ENCODE measurements at places on chromosomes 7 and 10.

- no peak for DNase-seq
These were observed 30.4 kb downstream of the TSPAN12 start for GRCh38 chr7:120827371-120828118.

DNA sequence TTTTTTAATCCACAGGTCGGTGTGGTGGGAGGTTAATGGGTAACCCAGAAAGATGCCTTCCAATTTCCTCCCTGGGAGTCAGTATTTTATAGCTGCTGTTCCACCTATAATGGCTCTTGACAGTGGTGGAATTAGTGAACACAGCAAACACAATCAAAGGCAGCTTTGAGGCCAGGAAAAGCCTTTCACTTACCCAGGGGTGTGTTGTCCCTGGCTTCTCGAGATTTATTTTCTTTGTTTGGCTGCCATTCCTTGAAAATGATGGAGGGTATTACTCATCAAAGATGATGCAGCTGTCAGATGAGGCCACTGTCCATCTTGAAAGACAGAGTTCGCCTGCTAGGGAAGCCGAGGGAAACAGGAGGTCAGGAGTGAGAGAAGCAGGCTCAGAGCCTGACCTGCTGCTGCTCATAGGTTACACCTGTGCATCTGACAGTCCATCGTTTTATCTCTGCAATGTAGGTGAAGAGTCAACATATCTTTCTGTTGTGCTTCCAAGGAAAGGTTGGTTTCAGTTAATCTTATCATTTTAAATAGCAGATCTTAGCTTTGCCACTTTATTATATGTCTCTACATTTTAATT is 221.6 kb downstream of the XPNPEP1 start:
- DNase-seq: no peak

DNA sequence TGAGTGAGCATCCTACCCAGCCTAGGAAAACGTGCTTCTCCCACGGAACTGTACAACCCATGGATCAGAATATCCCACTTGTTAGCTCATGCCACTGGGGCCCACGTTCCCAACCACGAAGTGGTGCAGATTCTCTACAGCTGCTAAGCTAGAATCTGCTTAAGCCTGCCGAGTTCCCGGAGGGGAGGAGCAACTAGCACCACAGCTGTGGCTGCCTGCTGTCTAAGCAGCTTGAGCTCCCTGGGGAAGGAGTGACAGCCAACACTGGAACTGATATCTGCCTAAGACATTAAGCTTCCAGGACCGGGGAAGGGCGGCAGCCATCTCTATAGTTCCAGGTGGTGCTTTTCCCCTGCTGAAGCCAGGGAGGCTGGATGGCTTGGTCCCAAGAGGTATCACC is 334.7 kb upstream of the CHRM2 start:
- no peak for DNase-seq

- DNase-seq: no peak
These were observed 61.7 kb downstream of the FAM107B start for GRCh38 chr10:14712991-14713424.

DNA sequence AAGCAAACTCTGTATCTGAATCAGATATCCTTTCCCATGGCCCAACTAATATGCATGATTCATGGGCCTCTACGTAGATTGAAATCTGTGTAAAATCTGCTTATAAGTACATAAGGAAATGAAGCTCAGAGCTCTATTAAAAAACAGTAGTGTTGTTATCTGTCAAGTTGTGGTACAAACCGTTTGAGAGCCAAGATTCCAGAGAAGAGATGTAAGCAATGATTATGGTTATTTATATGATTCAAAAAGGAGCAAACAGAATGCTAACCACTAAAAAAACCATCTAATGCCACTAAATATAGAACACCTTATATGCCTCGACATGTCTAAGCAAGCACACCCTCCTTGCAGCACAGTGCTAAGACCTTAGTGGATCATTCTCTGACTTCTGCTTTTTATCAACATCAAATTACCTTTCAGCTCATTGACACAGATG is 26.6 kb downstream of the RPP38 start:
- DNase-seq: no peak

DNA sequence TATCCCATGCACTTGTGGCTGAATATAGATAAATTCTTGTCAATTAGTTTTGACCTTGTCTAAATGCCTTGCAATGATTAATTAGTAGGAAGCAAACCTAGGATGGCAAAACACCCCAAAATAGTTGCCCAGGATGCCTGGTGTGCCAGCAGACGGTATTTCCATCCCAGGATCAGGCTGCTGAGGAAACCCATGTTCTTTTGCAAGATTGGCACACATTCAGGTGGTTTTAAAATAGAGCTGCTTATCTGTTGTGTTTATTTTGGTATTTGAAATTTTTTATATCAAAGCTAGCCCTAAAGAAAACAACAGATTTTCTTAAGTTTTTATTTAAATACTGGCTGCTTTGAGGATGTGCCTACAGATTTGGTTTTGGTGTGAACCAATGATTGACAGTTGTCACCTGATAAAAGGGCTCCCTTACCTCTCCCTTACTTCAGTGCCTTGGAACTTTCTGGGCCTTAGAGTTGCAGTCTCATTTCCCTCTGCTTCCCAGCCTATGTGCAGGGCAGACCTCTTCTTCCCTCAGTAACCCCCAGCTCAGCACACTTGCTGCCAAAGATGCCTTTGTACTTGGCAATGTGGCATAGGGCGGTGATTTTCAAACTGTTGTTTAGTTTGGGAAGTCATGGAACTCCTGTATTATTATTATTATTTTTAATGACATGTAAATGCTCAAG is 54.0 kb downstream of the CCNY start:
- DNase-seq: no peak

DNA sequence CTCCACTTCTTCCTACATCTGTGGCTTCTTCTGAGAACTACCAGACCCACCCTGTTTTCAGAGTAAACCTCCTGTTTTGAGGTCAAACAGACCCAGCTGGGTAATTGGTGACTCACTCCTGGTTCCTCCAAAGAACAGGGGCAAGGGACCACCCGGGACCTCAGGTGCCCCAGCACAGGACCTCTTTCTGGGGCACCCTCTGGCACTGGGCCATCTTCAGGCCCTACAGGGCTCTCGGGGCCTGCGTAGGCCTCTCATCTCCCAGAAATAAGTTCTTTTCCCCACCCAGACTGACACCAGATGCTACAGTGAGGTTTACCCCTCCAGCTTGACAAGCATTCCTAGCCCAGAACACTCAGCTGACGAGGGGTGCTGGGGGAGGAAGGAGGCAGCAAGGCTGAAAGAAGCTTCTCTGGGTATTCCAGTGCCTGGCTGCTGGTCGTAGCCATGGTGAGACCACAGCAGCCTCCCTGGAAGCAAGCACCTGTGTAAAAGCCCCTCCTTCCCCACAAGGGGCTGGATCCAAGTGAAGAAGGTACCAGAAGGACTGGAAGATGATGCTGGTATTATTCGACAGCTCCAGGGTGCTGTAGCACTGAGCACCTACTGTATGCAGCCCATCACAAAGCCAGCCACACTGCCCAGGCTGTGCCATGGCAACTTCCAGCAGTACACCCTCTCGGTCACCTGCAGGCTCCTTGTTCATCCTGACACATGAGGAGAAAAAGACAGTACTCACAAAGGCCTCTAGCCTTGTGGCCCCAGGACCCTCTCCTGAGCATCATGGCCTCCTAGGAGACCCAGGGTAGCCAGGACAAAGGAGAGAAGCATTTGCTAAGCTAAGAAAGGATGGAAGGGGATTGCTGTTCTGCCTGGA is 47.4 kb downstream of the ALOX5 start:
- no peak for DNase-seq
